ENCODE measurements at places on chromosomes 12 and 14.

DNA sequence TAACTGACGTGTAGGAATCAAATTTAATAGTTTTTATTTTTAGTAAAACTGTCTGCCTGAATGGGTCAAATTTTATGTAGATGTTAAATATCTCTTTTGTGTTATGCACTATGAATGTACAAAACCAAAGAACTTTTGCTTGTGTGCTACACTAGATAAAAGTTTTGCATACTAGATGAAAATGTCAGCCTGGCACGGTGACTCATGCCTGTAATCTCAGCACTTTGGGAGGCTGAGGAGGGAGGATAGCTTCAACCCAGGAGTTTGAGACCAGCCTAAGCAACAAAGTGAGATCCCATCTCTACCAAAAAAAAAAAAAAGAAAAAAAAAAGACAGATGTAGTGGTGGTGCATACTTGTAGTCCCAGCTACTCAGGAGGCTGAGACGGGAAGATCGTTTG lies 11.1 kb downstream of the AEBP2 start:
- no peak for DNase-seq

DNA sequence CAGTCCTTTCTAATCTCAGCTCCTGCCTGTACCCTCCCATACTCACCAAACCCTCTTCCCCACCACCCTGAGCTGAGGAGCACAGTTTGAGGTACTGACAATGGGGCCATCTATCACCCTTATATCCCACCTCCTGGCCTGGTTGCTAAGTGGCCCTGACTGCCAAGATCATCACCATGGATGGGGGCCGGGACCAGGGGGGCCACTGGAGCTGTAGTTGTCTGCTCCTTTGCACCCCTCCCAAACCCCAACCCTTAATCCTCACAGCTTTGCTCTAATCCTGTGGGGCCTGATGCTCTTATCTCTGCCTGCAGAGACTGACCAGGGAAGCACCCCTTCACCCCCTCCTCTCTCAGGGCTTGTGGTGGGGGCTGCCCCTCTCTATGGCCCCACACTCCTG lies 395 bp upstream of the GNB3 start:
- DNase-seq = no peak

GRCh38 chr14:29016050-29016900 lies 249.7 kb downstream of the FOXG1 start:
- no peak for DNase-seq

- DNase-seq = no peak
Observed at GRCh38 chr12:54561164-54561563, 11.8 kb downstream of the PDE1B start.

DNA sequence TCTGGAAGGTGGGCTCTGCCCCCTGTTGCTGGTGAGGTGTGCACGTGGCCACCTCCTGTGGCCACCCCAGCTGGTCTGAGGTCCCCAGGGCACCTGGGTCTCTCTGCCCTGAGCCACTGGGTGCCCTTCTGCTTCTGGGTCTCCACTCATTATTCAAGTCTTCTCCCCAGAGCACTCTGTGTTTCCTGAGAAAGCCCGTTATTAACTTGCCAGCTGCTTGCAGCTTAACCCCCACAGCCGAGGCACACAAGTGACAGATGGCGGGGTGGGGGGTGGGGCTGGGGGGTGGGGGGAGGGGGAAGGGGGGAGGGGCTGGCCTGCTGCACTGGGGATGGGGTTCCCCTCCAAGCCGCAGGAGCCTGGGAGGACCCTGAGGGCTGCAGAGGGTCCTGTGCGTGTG lies 40.5 kb downstream of the FBRSL1 start:
- no peak for DNase-seq

- DNase-seq = no peak
Observed at GRCh38 chr14:85978582-85979250, 448.8 kb downstream of the FLRT2 start.

DNA sequence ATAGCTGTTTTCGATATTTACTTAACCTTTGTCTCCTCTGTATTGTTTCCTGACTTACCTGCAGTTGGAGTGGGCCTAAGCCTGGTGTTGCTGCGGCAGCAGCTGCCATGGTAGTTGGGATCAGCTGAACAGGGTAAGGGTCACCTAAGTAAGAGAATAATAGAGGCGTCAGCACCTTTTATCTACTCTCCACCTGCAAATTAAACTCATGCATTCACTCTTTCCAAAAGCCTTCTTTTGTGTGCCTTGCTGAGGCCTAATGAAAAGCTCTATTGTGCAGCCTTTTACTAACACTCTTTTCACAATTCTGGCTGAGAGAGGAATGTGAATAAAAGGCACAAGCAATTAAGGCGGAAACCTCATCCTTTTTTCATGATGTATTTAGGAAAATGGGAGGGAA lies 308.7 kb downstream of the SOX5 start:
- no peak for DNase-seq

DNA sequence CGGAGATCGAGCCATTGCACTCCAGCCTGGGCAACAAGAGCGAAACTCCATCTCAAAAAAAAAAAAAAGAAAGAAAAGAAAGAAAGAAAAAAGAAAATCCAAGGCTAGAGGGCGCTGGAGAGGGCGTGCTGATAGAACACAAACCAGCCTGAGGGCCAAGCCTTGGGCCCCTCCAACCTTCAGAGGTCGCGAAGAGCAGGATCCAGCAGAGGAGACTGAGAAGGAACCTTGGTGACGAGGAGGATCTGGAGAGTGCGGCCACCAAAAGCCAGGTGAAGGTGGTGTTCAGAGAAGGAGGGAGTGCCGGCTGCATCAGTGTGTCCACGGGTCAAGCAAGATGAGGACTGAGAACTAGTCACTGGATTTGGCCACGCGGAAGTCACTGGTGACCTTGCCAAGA lies 4.1 kb upstream of the DYNC1H1 start:
- no peak for DNase-seq

- DNase-seq = no peak
Observed at GRCh38 chr12:98253207-98254037, 262.0 kb upstream of the TMPO start.

DNA sequence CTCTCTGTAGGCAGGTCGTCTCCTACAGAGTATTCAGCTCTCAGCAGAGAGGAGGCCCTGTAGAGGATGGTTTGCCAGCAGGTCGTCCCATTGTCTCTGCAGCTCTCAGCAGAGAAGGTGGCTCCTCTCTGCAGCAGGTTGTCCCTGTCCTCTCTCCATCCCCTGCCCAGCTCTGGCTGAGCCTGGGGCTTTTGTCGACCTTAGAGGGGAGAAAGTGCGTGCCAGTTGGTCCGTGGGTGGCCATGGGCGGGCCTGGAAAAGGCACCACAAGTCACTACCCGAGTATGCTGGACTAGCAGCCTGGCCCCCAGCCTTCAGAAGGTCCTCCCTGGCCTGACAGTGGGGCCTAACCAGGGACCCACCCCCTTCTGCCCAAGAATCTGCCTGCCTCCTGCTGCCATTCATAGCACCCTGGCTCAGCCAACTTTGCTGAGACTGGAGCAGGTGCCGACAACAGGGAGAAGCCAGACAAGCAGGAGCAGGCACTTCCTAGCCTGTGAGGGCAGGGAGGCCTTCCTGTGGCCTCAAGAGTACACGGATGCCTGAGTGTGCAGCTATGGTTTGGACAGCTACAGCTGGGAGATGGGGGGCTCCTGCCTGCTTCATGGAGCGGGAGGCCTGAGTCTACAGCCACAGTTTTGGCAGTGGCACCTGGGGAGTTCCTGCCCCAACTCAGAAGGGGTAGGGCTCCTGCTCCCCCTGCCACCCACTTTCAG lies 59.7 kb upstream of the KCNH3 start:
- no peak for DNase-seq

GRCh38 chr12:56358836-56359532 lies 923 bp downstream of the STAT2 start:
- peak; percentile 74 for DNase-seq

- no peak for DNase-seq
Observed at GRCh38 chr14:54747616-54748015, 155.0 kb downstream of the GCH1 start.

DNA sequence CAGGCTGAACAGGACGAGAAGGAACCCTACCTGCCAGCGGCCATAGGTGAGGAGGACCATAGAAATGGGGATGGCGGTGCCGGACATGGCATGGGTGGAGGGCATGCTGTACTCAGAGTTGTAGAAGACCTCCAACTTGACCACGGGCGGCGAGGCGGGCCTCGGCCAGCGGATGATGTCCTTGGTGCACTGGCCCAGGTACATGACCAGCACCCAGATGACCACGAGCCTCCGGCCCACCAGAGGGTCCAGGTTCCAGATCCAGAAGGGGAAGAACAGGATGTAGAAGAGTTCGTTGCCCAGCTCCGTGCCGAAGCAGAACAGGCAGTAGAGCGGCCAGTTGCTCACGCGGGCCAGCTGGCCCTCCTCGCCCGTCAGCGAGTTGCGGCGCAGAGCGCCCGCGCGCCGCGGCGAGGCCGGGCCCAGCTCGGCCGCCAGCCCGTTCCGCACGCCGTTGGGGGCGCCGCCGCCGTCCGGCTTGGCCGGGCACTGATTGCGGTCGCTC lies 582 bp downstream of the SGPP1 start:
- no peak for DNase-seq

DNA sequence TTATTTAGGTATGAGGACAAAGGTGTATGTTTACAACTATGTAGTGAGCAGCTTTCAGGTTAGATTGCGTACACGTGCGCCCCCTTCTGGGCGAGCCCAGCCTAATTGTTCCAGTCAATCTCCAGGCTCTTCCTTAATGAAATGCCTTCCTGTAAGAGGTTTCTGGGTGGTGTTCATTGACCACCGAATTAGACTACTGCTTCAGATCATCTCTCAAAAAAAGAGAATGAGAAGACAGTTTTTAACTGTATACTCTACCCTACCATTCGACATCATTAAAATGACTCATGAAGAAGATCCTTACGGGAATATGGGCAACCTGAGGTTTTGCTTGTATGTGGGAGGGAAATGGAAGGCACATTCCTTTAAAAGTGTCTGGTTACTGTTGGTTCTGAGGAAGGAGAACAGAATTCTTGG lies 2.1 kb downstream of the LUM start:
- DNase-seq = peak; percentile 58

DNA sequence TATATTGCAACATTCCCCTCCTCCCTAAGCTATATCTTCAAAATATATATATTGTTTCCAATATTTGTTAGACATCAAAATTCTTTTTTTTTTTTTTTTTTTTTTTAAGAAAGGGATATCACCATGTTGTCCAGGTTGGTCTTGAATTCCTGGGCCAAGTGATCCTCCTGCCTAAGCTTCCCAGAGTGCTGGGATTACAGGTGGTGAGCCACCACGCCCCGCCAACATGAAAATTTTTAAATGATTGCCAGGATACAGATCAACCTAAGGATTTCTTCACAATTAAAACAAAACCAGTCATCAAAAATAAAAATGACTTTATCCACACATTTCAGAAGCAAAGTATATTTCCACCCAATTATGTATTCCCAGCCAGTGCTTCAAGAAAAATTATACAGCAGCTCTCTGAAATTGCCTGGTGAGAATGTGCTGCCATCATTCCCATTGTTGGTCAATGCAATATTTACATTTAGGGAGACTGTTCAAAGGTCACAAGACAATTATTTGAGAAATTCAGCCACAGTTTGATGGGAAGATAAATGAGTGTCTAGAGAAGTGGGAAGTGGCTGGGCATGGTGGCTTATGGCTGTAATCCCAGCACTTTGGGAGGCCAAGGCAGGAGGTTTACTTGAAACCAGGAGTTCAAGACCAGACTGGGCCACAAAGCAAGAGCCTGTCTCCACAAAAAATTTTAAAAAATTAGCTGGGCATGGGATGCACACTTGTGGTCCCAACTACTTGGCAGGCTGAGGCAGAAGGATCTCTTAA lies 141.7 kb upstream of the AMIGO2 start:
- no peak for DNase-seq

GRCh38 chr12:91687052-91688017 lies 458.3 kb downstream of the BTG1 start:
- DNase-seq = no peak

- no peak for DNase-seq
Observed at GRCh38 chr12:4552191-4552590, 9.8 kb upstream of the DYRK4 start.

DNA sequence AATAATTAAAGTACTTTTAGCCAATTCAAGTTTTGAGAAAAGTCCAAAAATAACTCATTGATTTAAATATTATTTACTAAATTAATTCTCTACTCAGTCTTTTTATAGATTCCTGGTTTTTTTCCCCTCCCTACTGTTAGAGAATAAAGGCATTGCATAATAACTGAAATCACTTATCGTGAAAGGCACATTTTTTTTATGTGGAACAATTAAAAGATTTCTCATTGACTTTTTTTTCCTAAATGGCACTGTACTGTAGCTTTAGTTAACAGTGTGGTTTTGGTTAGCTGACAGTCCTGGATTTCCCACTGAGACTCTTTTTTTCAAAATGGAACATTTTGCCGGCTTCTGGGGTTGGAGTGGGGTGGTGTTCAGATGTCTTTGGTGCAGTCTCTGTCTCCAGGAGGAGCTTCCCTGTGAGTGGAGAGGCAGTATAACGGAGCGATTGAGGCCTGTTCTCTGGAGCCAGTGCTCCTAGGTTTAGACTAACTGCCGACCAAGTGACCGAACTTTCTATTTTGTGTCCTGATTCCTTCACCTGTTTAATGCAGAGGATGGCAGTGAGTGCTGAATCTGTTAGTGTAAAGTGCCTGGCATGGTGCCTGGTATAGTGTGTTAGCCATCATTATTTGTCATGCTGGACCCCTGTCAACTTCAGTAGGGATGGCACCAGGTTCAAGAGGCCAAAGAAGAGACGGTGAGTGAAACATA lies 117.7 kb downstream of the ADCK1 start:
- DNase-seq = no peak

GRCh38 chr12:89878950-89879349 lies 170.3 kb upstream of the ATP2B1 start:
- no peak for DNase-seq
